ENCODE measurements at places on chromosomes 16 and 17. TPM values are rescaled to one million over a fixed set of nuclear protein-coding genes. Genes with fewer than 3 reads are reported as not detected.

- no peak for DNase-seq
These were observed 29.7 kb upstream of the ABCA5 start for GRCh38 chr17:69356625-69357024.

GRCh38 chr17:47644324-47644723, 5.4 kb upstream of the KPNB1 start:
- no peak for DNase-seq

GRCh38 chr17:17144916-17145665, 61.0 kb downstream of the PLD6 start:
- DNase-seq: no peak

DNA sequence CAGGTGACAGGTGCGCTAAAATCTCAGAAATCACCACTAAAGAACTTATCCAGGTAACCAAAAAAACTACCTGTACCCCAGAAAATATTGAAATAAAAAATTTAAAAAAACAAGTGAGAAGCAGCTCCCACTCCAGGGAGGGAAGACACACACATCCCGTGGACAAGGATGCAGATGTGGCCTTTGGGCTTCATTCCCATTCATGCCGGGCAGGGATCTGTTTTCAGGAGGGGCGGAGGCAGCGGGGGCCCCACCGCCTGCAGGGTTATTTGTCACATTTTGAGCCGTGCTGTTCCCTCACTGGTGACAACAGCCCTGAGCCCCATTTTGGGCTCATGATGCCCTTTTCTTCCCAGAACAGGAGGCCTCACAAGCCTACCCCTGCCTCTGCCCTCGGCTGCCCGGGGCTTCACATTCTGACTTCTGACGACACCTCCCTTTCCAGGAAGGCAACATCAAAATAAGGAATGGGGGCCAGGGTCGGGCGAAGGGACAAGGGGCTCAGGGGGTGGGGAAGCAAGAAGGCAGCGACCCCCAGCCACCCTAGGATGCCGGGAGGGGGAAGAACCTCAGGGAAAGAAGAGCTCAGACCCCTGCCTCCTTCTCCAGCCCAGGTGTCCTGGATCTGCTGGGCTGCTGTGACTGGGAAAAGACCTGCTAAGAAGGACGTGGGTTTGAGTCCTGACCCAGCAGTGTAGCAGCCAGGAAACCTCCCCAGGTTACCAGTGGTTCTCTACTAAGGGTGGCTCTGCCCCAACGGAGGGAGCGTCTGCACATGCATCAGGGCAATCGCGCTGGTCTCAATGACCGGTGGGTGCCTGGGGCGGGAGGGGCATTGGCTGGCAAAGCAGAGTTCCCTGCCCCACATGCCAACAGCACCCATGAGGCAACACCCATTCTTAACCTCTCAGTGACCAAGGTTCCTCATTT, 2.3 kb upstream of the CD79B start:
- DNase-seq: no peak

DNA sequence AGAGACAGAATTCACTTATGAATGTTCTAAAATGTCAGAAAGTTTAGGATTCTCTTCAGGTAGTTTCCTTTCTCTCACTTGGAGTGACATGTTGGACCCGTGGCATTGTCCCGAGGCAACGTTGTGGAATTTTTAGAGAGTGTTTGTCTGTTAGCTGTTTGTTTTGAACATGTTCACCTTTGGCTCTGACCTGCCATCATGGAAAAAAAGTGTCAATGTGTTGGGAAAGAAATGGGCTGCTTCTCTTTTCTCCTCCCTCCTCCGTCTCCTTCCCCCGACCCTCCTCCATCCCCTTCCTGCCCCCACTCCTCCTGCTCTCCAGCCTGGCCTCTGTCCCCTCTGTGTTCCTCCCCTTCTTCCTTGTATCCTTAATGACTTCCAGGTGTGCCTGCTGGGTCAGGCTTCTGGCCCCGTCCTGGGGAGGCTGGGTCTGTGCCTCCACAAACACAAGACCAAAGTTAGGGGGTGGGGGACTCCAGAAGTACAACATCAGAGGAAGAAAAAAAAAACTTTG, 463.1 kb downstream of the MAF start:
- DNase-seq: no peak

DNA sequence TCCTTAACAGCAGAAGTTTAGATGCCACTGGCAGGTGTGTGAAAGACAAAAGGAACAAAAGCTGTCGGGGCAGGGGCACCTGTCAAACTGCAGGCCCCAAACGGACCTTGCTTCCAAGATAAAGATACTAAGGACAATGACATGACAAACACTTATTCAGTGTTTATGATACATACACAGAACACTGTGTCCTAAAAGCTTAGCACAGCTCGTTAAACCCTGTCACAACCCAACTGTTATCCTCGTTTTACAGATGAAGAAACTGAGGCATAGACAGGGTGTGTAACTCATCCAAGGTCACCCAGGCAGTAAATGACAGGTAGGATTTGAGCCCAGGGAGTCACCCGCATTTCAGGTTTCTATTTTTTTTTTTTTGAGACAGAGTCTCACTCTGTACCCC, 9.6 kb downstream of the SDK2 start:
- no peak for DNase-seq

GRCh38 chr16:12775656-12776236, 27.9 kb downstream of the CPPED1 start:
- DNase-seq: no peak

DNA sequence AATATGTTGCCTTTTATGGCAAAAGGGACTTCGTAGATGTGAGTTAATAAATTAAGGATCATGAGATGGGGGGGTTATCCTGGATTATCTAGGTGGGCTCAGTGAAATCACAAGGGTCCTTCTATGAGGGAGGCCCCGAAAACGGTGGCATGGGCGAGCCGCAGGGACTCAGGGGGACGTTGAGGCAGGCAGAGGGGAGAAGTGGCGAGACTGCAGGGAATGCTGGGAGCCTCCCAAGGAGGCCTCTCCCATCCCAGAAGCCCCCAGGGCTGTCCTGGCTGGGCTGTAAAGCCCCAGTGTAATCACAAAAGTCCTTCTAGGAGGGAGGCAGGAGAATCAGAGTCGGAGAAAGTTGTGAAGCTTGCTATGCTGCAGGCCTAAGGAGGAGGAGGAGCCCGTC, 35.0 kb downstream of the ITGAE start:
- no peak for DNase-seq

DNA sequence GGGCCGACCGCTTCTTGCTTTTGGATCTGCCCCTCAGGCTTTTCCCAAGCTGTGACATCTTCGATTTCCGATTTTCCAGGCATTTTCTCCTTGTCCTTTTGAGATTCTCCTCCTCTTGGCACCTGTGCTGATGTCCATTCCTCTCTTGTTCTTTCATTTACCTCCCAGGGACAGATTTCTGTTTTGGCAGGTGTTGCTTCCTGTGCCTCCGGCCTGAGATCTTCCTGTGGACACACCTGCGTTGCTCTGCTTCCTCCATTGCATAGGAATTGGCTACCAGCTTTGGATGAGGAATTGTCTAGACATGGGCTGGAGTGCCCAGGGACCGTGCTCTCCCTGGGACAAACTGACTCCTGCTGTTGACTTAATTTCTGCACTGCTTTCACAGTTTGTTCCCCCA, 15.1 kb downstream of the GPR179 start:
- no peak for DNase-seq

- DNase-seq: no peak
These were observed 20.6 kb upstream of the ADGRG1 start for GRCh38 chr16:57607676-57608461.

DNA sequence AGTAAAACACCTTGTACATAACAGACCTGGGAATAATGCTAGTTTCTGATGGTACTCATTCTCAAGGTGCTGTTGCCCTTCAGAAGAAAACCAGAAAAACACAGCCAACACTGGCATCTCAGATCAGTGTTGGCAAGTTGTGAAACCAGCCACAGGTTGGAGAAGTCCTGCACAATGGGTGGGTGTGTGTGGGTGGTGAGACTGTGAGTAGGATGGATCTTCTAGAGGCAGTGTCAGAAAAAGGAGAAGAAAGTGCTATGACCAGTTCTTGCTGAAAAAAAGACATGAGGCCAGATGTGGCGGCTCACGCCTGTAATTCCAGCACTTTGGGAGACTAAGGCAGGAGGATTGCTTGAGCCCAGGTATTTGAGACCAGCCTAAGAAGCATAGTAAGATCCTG, 35.2 kb upstream of the SMIM36 start:
- no peak for DNase-seq

GRCh38 chr16:49489686-49490320, 116.2 kb downstream of the C16orf78 start:
- DNase-seq: no peak

GRCh38 chr16:72428681-72429376, 256.9 kb upstream of the PMFBP1 start:
- DNase-seq: peak; percentile 16

DNA sequence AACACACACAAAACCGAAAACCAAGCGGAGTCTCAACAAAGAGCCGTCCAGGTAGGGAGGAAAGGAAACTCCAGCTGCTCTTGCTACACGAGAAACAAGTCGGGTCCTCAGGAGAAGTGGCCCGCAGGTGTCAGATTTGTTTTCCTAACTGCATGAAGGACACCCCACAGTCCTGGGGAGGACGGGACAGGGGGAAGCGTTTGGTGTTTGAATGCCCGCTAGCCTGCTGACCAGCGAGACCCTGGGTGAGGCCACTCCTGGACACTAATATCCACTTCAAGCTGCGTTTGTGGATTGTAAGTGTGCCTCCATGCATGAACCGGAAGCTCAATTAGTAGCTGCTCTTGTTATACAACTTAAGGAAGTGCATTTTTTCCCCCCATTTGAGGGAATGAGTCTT, 299.5 kb downstream of the MAF start:
- DNase-seq: no peak

DNA sequence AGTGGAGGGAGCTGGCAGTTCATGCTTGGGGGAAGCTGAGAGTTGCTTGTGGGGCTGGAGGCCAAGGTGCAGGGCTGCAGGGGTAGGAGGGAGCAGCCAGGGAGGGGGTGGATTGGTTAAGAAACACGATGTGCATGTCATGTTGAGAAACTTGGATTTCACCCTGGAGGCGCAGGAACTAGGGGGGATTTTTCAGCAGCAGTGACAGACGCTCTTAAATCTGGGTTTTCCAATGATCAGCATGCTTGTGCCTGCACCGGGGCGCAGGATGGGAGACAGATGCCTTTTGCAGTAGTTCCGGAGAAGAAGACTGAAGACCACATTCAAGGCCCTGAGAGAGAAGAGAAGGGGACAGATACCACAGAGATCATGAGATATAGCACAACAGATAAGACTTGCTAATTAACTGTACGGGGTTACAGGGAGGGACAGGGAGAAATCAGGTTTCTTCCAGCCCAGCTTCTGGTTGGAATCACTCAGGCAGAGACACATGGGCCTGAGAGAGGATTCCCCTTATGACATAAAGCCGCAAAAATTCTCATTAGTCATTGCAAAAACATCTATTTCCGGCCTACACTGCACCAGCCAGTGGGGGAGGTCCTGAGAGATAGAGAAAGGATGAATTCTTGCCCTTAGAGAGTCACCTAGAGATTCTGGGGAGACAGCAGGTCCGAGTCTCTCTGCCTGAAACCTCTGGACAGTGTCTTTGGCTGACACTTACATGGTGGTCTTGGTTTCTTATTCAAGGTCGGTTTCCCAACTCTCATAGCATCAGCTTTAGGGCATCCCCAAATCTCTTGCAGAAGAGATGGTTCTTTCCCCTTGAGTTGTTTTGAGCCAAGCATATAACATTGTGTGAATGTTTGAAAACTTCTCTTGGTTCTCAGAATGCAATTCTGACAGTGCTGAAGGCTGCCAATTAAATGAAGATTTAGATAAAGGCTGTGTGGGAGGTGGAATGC, 27.1 kb downstream of the CDH13 start:
- DNase-seq: peak; percentile 98

DNA sequence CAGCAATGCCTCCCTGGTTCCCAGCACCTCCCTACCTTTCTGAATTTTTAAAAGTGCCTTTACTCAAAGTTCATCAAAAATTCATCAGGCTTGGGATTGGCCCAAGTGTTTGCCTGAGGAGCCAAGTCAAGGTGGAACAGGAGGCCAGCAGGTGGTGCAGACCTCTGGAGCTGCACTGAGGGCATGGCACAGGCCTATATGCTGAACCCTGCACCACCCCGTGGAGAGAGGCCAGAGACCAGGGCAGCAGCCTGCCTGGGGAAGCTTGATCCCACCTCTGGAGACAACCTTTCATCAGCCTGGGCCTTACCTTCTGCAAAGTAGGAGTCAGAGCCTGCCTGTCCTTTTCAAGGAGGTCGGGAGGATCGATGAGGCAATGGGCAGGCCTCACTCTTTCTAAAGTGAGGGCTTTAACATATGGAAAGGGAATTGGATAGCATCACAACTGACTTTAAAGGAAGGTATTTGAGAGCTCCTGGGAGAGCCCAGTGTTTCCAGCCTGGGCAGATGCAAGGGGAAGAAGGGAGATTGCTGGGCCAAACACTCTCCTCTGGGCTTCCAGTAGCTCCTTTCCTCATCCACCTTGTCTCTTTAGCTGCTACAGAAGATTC, 31.8 kb upstream of the TMEM132E start:
- DNase-seq: no peak

GRCh38 chr16:83227336-83227735, 580.4 kb upstream of the HSBP1 start:
- peak; percentile 29 for DNase-seq

- DNase-seq: no peak
These were observed 24.7 kb upstream of the UMOD start for GRCh38 chr16:20377181-20377580.

DNA sequence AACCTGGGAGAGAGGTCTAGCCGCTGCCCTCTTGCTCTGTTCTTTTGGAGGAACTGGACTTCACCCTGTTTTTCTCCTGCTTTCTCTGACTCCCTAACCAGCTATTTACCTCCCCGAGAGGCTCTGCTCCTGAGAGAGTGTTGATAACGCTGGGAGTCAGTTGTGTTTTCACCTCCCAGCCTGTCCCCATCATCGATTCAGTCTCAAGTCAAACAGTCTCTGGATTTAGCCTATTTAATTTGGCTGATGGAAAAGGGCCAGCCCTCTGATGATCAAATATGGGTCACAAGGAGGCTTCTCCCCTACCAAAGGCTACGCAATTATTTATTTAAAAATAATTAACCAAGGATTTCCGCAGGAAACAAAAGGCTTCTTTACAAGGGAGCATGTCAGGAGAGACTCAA, 31.8 kb downstream of the HNF1B start:
- no peak for DNase-seq

DNA sequence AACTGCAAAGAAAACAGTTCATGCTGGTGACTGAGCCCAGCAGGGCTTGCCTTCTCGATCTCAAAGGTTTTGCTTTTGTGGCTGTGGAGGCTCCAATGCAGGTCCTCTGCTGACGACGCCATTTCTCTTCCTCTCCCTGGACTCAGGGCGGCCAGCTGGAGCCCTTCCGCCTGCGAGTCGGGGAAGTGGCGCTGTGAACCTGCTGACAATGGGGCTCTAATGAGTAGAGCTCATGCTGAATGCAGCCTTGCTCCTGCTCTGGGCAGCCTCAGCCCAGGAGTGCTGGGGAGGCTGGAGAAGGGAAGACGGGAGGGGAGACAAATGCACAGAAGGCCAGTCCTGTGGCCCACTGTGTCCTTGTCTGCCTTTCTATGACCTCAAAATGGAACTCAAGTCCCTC, 43.8 kb downstream of the VAC14 start:
- DNase-seq: no peak

The PPP1R1B gene
- not detected for total RNA-seq

The EVI2B gene
- 2.4 TPM for total RNA-seq

The KRTAP9-4 gene
- total RNA-seq: not detected

The RPL19 gene
- 1,617 TPM for total RNA-seq

The MILR1 gene
- total RNA-seq: 6.3 TPM

The SMIM22 gene
- not detected for total RNA-seq

The PPL gene
- total RNA-seq: 1.8 TPM

The SCO1 gene
- total RNA-seq: 19.9 TPM

The C1QTNF1 gene
- 4.5 TPM for total RNA-seq

The RGS9 gene
- 6.0 TPM for total RNA-seq

All from M059J (cell line).